ENCODE measurements at places on chromosomes 13 and 19.
A peak's percentile ranks its signal among the peaks of the same experiment; 100 is the strongest.

- DNase-seq, result no peak
Measured at GRCh38 chr19:40444825-40445312, 734 bp upstream of the SERTAD3 start.

- peak; percentile 60 for DNase-seq
Measured at GRCh38 chr19:6249296-6249695, 30.5 kb downstream of the MLLT1 start.

DNA sequence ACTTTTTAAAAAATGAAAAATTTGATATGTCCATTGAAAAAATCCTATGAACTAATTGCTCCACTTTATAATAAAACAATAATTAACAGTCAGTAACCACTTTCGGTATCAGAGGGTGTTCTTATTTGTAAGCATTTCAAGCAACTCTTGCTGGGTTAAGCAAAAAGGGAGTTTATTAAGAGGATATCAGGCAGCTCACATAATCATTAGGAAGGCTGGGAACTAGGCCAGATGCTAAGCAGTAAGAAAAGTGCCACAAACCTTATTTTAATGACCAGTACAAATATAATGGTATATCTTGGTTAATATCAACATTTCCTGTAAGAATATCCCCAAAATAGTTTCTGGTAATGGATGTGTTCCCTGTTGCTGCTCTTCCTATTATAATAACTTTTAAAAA, 2618.3 kb upstream of the PCDH20 start:
- no peak for DNase-seq

DNA sequence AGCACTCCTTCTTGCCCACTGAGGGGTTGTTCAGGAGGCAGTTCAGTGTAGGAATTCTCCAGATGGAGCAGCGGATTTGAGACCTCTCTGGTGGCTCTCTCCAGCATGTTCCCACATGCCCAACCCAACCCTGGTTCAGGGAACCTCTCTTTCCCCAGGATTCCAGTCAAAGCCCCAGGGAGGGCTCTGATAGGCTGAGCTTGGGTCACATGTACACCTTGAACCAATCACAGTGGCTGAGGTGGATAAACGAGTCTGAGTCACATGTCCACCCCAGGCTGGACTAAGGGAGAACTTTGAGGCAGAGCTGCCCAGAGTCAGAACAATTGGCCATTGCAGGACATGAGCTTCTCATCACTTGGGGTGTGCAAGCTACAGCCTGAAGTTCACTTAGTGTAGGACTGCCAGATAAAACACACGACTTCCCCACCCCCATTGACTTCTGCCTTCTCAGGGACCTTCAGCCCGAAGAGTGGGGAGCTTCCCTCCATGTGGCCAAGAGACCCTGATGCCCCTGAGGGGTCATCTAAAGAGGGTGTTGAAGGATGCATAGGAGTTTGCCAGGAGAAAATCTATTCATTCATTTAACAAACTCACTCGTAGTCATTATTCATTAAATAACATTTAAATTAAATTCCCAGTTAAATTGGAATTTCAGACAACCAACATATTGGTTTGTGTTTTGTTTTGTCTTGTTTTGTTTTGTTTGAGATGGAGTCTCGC, 4.0 kb upstream of the MAST3 start:
- DNase-seq, result no peak

DNA sequence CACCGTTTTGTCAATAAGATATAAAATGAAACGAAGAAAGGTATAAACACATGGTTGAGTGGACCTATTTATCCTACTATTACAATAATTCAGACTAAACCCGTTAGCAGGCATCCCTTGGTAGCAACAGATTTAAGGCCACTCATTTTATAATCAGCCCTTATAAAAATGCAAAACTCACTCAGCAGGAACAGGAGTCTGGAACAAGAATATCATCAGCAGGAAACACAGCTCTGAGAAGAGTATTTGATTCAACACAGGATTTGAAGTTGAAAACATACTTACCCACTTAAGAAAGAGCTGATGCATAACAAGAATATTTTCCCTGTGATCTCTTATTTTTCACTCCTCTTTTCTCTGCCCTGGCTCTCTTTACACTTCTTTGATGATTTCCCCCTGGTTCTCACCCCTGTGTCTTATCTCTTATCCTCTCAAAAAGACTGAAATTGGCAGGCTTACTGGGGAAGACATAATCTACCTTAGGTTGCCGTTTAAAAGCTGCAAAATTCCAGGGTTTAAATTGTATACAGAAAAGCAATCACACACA, 1722.7 kb downstream of the SLITRK5 start:
- DNase-seq, result no peak

- no peak for DNase-seq
Measured at GRCh38 chr19:40006273-40006691, 9.4 kb downstream of the ZNF546 start.

GRCh38 chr13:100428986-100429385, 159.6 kb downstream of the GGACT start:
- DNase-seq, result no peak

DNA sequence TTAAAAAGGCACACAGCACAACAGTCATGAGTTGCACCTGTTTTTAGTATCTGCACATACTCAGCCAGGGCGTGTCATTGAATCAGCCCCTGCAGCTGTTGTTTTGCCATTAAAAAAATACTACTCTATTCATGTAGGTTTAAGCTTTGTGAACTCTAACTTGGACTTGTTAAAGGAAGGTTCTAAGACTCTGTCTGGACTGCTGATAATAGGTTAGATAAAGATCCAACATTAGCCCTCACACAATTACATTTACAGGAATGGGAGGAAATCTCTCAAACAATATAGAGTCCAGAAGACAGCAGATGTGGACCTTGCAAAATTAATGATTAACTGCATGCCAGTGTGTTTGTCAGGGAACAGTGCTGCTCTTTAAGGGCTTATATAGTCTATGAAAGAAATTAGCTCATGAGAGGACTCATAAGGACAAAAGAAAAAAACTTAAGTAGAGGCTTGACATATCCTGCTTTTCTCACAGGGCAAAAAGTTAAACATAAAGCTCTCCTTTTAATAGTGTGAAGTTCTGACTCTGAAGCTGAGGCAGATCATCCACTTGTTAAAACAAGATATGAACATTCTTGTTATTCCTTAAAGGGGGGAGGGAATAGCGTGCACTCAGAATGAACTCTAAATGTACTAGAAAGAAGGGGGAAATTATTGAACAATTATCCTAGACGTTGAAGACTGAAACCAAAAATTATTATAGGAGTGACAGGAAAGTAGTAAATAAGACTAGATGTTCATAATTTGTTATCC, 243.6 kb downstream of the NDFIP2 start:
- no peak for DNase-seq

GRCh38 chr19:14526423-14526822, 3.0 kb upstream of the TECR start:
- DNase-seq, result no peak

DNA sequence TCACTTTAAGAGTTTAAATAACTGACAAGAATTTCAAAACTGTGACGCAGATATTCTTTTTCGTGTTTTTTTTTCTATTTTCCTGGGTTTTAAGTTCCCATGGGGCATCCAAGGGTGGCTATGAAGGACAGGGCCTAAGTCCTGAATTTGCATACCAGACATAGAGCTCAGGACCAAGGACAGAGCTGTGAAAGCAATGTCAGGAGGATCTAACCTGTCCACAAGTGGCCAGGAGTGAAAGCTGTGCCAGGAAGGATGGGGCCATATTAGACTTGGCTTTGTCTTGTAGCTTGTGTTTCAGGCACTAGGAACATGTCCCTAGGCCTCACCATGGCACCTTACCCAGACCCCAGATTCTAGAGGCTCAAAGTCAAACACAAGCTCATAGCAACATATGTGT, 289.4 kb upstream of the MIR17HG start:
- DNase-seq, result no peak

DNA sequence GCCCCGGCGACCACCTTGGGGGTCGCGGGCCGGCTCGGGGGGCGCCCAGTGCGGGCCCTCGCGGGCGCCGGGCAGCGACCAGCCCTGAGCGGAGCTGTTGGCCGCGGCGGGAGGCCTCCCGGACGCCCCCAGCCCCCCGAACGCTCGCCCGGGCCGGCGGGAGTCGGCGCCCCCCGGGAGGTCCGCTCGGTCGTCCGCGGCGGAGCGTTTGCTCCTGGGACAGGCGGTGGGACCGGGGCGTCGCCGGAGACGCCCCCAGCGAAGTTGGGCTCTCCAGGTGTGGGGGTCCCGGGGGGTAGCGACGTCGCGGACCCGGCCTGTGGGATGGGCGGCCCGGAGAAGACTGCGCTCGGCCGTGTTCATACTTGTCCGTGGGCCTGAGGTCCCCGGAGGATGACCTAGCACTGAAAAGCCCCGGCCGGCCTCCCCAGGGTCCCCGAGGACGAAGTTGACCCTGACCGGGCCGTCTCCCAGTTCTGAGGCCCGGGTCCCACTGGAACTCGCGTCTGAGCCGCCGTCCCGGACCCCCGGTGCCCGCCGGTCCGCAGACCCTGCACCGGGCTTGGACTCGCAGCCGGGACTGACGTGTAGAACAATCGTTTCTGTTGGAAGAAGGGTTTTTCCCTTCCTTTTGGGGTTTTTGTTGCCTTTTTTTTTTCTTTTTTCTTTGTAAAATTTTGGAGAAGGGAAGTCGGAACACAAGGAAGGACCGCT, 729 bp downstream of the STK11 start:
- no peak for DNase-seq

DNA sequence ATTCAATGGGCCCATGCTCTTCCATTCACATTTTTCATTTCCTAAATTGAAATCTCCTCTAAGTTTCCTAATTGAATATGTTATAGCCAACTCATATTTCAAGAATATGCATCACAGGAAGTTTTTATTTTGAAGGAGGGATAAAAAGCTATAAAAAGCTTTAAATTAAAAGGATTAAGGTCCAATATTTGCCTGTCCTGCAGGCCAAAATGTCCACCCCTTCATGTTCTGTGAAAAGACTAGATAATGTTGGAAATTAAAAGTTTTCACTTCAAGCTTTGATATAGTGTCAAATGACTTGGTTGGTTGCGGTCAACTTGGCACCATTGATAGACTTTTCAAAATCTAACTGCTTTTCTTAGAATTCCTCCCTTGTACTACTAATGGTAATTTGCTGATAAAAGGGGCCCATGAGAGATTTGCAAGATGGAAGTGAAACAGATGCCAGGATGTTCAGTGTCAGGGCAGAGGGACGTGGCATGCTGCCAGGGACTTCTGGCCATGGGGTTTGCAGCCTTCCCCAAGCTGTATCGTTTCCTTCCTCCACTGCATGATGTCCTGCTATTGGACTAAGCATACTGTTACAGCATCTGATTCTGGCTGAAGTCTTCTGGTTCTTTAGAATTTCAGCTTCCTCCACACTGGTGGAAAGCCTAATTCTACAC, 547.3 kb upstream of the MIR17HG start:
- DNase-seq, result peak; percentile 44

- DNase-seq, result no peak
Measured at GRCh38 chr13:87953381-87953780, 282.2 kb downstream of the SLITRK5 start.

- peak; percentile 51 for DNase-seq
Measured at GRCh38 chr19:12090807-12091206, 26.3 kb downstream of the ZNF844 start.

GRCh38 chr13:80215368-80215767, 125.6 kb downstream of the SPRY2 start:
- no peak for DNase-seq

- DNase-seq, result no peak
Measured at GRCh38 chr13:40453351-40454021, 213.0 kb downstream of the FOXO1 start.

DNA sequence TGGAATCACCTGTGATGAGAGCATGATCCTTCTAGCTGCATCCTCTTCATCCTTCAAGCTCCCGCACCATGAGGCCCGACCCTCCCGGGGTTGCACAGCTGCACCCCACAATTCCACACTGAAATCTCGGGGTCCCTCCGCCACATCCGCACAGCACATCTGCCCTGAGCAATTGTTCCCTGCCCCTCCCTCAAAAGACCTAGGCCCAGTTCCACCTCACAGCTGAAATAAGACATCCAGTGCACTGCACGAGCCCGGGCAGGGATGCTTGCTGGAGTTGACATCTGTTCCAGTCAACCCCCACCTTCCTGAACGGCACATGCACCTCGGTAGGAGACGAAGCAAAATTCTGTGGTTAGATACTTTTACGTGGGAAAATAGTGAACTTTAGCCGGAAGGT, 14.7 kb upstream of the SOX1 start:
- DNase-seq, result no peak

- no peak for DNase-seq
Measured at GRCh38 chr19:7705387-7706187, 3.7 kb upstream of the FCER2 start.

DNA sequence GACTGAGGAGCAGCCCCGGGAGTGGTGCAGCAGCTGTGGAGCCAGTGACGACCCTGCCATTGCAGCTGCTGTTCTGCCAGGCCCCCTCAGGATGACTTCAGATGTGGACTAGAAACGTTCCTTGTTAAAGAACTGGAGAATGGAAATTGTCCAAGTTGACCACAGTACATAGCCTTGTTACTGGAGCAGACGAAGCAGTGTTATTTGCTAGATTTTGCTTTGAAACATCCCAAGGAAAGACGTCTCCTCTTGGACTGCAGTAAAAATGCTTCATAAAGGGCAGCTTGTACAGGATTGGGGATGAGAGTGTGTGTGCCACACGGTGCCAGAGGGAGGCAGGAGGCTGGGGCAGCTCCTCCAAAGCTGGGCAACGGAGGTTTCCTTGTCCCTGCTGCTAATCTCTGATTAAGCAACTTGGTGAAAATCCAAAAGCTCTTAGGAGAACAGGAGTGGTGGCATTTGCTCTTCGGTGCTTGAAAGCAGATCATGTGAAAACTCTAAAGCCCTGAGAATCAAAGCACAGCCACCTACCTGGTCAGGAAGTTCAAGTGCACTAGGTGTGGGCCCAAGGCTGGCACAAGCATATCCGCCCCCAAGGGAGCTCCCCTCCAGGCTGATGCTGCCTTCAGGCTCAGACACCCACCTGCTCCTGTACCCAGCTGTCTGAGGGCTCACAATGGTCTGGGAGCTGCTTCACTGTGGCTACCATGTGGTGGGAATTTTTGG, 34.5 kb downstream of the SHISA2 start:
- peak; percentile 67 for DNase-seq

All from putamen (tissue), 1 donor.